ENCODE measurements at places on chromosomes 3 and 15. TPM values are rescaled to one million over a fixed set of nuclear protein-coding genes. Genes with fewer than 3 reads are reported as not detected.

DNA sequence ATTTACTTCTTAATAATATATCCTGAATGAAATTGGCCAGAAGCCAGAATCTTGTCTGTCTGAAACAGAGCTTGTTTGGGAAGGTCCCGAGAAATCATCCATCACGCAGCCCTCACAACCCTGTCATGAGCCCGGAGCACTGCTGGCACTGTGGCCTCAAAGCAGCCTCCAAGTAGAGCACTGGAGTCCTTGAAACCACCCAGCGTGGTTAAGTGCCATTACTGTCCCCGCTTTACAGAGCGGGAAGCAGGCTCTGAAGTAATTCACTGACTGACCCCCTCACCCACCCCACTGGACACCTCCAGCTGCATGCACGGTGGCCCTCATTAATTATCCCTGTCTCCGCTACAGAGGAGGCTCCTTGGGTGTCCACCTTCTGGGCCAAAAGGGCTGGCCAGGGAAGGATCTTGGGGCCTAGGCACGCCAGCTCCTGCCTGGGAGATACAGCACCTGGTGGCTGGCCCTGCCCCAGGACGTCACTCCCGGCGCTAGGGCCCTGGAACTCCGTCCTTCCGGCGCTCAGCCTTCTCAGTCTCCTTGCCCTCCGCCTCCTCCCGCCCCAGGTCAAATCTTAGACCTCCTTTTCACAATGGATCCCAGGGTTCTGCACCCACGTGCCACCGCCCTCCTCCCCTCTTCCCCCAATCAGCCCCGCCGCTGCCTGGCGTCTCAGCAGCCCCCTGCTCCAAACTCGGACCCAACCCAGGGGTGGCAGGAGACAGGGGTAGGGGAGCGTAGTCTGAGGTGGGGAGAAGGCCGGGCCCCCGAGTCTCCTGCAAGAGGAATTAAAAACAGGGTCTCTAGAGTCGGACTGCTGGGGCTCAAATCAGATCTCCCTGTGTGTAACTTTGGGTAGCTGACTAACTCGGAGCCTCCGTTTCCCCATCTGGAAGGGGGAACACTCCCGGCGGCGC lies 1.1 kb downstream of the TKT start:
- DNase-seq, result peak; percentile 58

DNA sequence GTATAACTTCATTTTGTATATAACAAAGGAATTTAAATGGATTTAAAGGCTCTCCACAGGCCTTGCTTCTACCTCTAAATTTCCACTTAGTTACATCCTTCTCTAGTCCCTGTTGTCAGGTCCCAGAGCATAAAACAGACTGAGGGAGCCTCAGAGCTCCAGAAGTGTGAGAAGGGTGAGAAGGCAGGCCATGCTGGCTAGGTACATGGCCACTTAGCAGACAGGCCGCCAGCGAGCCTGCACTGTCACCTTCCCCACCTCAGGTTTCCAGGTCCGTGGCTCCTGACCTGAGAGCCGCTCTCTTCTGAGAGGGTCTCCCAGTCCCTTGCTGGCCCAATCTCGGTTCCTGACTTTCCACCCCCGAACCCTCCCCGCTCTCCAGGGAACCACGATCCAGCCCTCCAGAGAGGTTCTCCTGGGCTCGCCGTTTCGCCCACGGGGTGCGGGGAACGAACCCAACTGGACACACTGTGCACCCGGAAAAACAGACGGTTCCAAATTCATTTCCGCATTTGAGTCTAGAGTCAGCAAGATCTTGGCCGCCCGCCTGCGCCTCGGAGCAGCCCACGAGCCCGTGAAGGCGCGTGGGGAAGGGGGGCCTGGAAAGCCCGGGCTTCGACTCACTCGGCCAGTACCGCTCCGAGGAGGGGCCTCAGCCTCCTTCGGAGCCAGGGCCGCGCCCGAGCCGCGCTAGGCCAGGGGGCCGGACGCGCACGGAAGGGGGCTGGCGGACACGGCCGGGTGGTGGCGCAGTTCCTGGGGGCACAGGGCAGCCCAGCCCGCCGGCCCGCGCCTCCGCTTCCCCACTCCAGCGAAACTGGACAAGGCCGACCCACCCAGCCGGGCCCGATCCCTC lies 16.7 kb upstream of the SOX2 start:
- DNase-seq, result no peak

The ADPRH gene
- 3.8 TPM for total RNA-seq

The ATG3 gene
- total RNA-seq, result 66.2 TPM

DNA sequence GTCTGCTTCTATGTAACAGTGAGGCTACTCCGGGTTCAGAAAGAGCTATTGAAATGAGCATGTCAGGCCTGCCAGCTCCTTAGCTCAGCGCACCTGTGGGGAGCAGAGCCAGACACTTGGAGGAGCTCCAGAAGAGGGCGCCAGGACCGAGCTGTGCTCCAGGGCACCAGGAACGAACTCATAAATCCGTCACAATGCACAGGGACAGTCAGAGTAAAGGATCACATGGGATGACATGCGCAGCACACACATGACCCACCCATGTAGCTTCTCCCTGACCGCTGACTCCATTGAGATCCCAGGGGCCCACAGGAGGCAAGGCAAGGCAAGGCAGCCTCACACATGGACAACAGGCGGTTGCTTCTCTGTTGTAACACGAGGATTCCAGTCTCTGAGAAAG lies 26.0 kb upstream of the GNB5 start:
- no peak for DNase-seq

GRCh38 chr3:71641674-71642073 lies 58.1 kb upstream of the FOXP1 start:
- DNase-seq, result no peak

Measured in activated T-helper 1 cell treated with anti-CD3 and anti-CD28 coated beads, Interleukin-12 subunit alpha, Interleukin-12 subunit beta, Interleukin-2, Interleukin-4 antibody, amounts not matched to agents 30 ng/mL and 10 ng/mL and 1 ng/mL, durations not matched to agents 14 hours and 24 hours and 36 hours (primary cell).